OCI-M1 (cell line): ENCODE measurements at places on chromosomes 7 and 10.

DNA sequence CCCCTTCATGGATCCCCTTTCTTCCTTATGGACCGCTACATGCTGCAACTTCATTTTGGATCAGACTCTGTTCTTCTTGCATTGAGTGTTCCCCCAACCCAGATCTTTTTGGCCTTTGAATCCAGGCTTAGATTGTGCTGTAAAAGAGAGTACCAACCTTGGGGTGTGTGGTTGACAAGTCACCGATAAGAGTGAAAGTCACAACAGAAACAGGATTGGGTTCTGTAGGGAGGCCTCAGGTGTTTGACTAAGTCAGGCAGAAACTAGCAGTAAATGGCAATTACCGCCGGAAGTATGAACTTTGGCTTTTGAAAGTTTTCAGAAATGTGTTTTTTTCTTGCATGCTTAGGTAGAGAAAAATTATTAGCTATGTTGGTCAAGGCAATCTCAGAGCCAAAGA lies 89.3 kb downstream of the TMEM106B start:
- DNase-seq: no peak

DNA sequence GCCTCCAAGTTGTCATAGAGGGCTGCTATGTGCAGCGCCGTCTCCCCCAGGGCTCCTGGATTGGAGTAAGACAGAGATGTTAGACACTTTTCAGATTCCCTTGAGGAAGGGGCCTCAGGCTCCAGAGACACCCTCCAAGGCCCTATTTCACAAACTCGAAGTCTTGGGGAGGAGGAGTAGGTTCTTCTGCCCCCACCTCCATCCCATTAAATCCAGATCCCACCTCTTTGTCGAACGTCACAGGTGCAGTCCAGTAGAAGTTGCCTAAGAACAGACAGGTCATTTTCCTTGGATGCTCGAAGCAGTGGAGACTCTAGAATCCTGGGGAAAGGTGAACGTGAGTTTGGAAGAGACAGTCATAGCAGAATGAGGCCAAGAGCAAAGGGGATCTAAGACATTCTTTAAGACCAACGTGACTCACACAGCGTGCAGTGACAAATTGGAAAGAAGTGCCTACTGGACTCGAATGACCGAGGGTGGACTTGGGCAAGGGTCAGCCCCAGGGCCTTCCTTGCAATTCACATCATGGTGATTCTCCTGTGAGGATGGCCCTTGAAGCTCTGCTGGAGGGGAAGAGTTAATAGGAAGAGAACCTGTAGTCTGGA lies 3.3 kb downstream of the TRPV5 start:
- DNase-seq: no peak

DNA sequence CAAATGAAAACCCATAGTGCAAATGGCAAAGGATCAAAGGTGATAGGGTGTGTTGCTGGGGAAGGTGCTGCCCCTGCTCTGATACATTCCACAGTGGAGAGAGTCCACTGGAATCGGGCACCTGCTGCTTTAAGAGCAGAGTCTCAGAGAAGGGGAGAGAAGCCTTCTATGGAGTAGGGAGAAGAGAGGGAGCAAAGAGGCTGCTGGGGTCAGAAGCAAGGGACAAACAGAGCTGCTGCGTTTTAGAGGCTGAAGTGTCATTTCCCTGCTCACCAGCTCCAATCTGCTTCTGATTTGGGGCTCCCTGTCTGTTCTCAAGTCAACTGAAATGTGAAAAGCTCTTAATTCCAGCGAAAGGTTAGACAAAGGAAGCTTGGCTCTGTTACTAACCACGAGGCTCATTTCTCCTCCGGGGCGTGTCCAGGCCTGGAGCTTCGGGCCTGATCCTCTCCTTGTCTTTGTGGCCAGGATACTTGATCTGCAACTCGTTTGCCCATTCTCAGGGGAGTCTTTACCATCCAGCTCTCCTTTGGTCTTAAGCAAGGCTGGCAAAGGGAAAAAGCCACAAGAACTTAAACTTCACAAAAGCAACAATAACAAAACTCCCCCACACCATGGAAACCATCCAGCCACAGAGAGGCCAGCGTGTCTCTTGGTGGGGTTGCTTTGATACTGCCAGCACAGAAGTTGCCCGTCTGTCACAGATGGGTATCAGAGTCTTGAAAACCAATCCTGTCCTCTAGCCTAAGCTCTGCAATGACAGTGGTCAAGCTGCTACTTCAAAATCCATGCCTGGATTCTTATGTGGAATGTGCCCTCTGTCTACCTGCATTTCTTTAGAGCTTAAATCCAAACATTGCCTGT lies 692.6 kb downstream of the SUGCT start:
- DNase-seq: peak; percentile 1

GRCh38 chr7:23016345-23017253 lies 2.7 kb upstream of the HYCC1 start:
- no peak for DNase-seq

GRCh38 chr10:21293518-21294356 lies 231.7 kb downstream of the SKIDA1 start:
- DNase-seq: no peak
